ENCODE measurements at places on chromosomes 1 and 21. TPM values are rescaled to one million over a fixed set of nuclear protein-coding genes. Genes with fewer than 3 reads are reported as not detected.

The ZSCAN20 gene
- 7.5 TPM for total RNA-seq

The MMEL1 gene
- total RNA-seq = 1.5 TPM

The AMY1A gene
- not detected for total RNA-seq

The CELA3B gene
- total RNA-seq = not detected

The TLCD4 gene
- not detected for total RNA-seq

The TFF3 gene
- not detected for total RNA-seq

The SPRR2D gene
- total RNA-seq = not detected

The RBP7 gene
- total RNA-seq = not detected

The SPRR3 gene
- total RNA-seq = not detected

The CFHR1 gene
- not detected for total RNA-seq

The TRAF5 gene
- 6.2 TPM for total RNA-seq

The LCE6A gene
- total RNA-seq = not detected

The WNT3A gene
- not detected for total RNA-seq

The FAM72C gene
- total RNA-seq = 0.65 TPM

The NPL gene
- 0.65 TPM for total RNA-seq

The SLC41A1 gene
- 21.3 TPM for total RNA-seq

The ARMH1 gene
- 0.46 TPM for total RNA-seq

The CHAF1B gene
- total RNA-seq = 3.6 TPM

The SMCP gene
- not detected for total RNA-seq

The LCA5L gene
- 0.91 TPM for total RNA-seq

The DISP3 gene
- total RNA-seq = under 0.01 TPM

The CD1E gene
- not detected for total RNA-seq

The CAPZA1 gene
- 277 TPM for total RNA-seq

The CMPK1 gene
- 119 TPM for total RNA-seq

The TGFB2 gene
- 6.8 TPM for total RNA-seq

The LEMD1 gene
- not detected for total RNA-seq

The SFN gene
- total RNA-seq = not detected

The EDN2 gene
- not detected for total RNA-seq

The FRRS1 gene
- total RNA-seq = 4.6 TPM

The CEPT1 gene
- 61.4 TPM for total RNA-seq

The CRNN gene
- total RNA-seq = not detected

The TTC22 gene
- total RNA-seq = not detected

The UTS2 gene
- under 0.01 TPM for total RNA-seq

The GPR25 gene
- total RNA-seq = not detected

The RCSD1 gene
- 0.15 TPM for total RNA-seq

The OR2T11 gene
- total RNA-seq = not detected

The RGS18 gene
- total RNA-seq = not detected

Data from epithelial cell of umbilical artery (primary cell).